ENCODE measurements at places on chromosomes 13 and 19.

- DNase-seq, result no peak
Measured at GRCh38 chr13:41835871-41836270, 125.0 kb downstream of the VWA8 start.

DNA sequence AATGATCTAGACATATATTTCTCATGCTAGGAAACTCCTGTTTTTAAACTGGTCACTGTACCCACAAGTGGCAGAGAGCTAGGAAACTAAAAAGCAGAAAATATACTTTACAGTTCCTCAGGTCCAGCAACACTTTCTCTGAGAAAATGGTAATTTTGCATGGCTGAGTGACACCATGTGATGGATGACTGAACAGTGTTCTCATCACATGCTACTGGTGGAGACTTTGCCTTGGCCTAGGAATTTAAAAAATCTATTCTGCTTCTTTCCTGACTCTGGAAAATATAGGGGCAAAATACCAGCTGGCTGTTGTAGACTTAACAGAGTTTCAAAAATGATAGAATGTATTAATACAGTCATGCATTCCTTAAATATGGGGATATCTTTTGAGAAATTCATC, 50.0 kb downstream of the LATS2 start:
- no peak for DNase-seq

- DNase-seq, result no peak
Measured at GRCh38 chr13:98838776-98839175, 86.3 kb upstream of the SLC15A1 start.

- no peak for DNase-seq
Measured at GRCh38 chr19:57473646-57474045, 3.7 kb downstream of the ZNF772 start.

DNA sequence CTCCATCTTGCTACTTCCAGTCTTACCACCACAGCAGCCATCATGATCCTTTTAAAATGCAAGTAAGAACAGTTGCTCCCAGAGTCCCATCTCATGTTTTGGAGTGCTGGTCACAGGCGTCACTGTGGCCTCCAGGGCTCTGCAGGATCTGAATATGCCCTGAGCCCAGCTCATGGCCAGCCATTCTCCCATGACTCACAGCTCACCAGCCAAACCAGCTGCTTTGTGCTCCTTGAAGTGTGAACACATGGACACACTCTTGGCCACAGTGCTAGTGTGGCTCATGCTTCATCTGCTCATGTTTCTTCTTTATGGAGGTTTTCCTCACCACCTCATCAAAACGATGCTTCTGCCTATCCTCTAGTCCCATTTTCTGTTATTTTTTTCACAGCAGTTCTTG, 466.5 kb downstream of the UQCRFS1 start:
- DNase-seq, result no peak

GRCh38 chr13:98206946-98207345, 29.9 kb upstream of the RNF113B start:
- DNase-seq, result no peak

DNA sequence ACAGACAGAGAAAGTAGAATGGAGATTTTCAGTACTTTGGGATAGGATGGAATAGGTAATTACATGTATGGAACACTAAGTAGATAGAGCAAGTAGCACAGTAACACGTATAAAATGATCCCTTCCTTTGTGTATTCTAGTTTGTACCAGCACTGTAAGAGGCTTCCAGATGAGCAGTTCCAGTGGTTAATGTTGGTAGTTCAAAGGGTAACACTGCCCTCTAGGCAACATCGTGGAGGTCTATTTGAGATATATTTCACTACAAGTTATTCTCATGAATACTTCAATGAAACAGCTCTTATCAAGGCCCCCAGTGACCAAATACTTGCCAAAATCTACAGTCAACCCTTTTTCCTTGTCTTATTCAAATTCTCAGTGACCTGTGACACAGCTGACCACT, 13.5 kb upstream of the ZNF563 start:
- DNase-seq, result no peak

GRCh38 chr19:480016-480855, 16.1 kb upstream of the MADCAM1 start:
- DNase-seq, result no peak

DNA sequence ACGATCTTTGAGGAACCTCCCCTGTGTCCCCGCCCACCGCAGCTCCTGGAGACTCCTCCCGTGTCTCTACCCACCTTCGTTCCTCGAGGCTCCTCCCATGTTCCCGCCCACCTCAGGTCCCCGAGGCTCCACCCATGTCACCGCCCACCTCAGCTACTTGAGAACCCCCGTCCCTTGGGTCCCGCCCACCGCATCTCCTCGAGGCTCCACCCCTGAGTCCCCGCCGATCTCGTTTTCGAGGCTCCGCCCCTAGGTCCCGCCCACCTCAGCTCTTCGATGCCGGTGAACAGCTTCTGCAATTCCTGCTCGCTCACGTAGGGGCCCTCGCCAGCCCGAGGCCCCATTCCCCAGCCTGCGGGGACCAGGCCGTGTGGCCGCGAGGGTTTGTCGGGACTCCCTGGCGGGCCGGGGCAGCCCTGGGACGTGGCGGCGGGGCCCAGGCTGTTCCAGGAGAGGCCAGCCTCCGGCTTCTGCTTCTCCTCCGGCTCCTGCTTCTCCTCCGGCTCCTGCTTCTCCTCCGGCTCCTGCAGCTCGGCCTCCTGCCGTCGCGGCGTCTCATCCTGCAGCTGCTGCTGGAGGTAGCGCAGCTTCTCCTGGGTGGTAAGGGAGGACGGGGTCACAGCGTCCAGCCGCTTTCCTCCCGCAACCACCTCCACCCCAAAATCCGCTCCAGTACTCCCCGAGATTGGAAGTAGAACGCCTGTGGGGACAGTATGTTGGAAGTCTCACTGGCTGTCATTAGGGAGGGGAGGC, 16.7 kb downstream of the TSKS start:
- peak; percentile 82 for DNase-seq

GRCh38 chr13:97809576-97809975, 143.9 kb upstream of the IPO5 start:
- DNase-seq, result no peak

DNA sequence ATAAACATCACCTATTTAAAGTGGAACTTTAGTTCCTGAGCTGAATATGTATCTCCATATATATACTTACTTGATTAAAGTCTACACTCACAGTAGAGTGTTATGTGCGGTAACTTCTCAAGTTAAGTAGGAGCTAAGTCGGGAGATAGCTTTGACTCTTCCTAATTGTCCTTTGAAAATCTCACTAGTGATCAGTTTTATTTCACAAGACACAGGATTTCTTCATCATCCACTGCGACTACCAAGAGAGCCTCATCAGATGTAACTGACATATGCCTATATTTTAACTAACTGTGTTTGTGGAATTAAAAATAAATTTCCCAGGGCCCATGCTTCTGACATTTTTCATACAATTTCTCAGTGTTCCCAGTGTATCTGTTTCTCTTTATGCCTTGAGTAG, 1664.0 kb downstream of the EFNB2 start:
- no peak for DNase-seq

- no peak for DNase-seq
Measured at GRCh38 chr13:77310579-77311279, 16.2 kb downstream of the MYCBP2 start.

GRCh38 chr13:106530171-106530851, 5.2 kb downstream of the EFNB2 start:
- DNase-seq, result peak; percentile 54

GRCh38 chr19:38975214-38975860, at the start of gene FBXO17:
FBXO17 (minus strand) TSS chr19:38975742; CDS start chr19:38950319, 25,423 bp downstream.
- DNase-seq, result no peak

DNA sequence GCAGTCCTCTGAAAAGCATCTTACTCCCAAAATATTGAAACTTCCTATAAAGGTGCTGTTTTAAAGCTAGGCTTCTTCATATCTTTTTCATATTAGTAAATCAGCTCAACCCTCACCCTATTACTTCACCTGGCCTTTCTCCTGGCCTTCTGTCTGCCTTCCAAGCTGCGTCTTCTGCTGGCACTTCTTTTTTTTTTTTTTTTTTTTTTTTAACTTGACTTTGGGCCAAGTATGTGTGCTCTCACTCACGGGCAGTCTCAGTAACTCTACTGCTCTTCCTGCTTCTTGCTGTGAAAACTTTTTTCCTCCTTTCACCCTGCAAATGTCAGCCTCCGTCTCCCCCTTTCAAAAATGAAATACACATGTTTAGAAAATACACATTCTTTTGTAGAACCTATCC, 41.2 kb upstream of the KCTD4 start:
- DNase-seq, result no peak

- no peak for DNase-seq
Measured at GRCh38 chr19:35673121-35673804, 6.9 kb downstream of the UPK1A start.

DNA sequence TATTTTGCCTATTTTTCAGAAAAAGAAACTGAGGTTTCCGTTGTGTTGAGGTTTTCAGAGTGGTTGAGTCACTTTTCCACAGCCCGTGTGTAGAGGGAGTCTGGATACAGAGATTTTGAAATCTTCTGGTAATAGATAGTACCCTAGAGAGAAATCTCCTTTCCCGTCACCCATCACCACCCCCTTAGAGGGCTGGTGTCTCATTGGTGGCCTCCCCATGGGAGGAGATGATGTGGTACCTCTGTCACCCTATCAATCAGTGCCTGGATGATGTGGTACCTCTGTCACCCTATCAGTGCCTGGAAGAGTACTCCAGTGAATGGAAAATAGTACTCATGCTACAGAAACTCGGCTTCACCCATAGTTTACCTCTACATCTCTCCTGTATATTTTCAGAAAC, 42.2 kb upstream of the SERP2 start:
- no peak for DNase-seq

GRCh38 chr19:57465680-57466381, 8.9 kb upstream of the VN1R1 start:
- no peak for DNase-seq

DNA sequence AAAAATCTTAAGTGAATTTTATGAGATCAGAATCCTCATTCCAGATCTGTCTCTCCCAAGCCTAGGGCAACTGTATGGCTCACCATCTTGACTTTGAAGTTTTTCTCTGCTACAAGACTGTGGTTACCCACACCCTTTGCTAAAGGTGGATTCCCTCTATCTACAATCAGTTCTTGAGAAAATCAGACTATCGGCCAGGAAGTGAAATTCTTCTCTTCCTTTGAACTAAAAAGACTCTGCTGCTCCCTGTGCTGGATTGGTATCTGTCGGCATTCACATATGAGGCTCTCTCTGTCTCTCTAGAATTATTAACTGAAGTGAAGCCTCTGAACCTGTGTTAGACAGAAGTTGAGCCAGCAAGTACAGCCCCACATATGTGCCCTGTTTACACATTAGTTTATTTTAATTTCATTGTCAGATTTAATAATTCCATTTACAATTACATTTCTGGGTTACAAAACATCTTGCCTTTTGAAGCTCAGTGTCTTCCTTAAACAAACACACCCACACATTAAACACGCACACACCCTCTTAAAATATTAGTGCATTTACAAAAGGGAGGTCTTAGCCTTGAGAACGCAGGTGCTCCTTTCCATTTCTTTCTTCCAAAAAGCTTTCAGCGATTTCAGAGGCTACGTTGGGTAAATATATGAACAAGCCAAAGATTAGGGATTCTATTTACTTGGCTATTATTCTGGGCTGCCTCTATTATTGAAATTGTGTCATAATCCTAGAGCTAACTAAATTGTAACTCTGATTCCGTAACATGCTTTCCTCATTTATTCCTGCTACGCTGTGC, 145.7 kb downstream of the MIPEP start:
- DNase-seq, result no peak

DNA sequence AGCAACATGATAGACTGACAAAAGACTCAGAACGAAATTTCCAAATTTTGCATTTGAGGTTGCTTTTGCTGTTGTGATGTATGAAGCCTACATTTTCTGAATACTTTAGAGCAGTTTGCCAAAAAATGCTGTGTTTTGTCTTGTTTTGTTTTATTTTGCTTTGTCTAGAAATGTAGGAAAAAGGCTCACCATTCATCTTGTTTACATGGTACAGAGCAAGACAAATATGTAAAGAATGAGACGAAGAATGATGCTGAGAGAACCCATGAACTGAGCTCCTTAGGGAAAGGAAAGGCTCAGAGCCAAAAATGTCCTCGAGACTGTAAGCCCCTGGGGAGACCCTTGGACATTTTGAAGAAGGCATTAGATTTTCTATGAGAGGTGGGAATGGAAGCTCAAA, 6.8 kb upstream of the SPART start:
- no peak for DNase-seq

DNA sequence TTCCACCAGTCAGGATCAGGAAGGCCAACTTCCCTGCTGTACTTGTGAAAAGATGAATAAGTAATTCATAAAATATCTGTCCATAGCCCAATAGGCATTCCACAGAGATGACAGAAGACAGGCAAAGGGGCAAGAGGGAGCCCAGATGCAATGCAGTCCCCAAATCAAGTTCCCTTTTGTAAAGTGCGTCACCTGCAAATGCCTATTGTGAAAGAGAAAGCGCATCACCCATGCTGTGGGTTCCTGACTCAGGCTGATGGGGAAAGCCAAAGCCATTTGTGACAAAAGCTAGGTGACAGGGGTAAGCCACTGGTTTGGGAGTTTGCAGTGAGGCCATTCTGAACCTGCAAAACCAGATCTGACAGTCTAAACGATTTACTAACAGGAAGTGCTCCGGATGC, 157.5 kb upstream of the ZNF536 start:
- no peak for DNase-seq

GRCh38 chr19:54428323-54429175, 13.3 kb downstream of the TTYH1 start:
- no peak for DNase-seq

- no peak for DNase-seq
Measured at GRCh38 chr19:31340042-31341025, 8.9 kb downstream of the TSHZ3 start.

GRCh38 chr19:46849610-46850009, 1.0 kb downstream of the AP2S1 start:
- no peak for DNase-seq

- DNase-seq, result no peak
Measured at GRCh38 chr13:20860844-20861243, 41.7 kb downstream of the XPO4 start.

DNA sequence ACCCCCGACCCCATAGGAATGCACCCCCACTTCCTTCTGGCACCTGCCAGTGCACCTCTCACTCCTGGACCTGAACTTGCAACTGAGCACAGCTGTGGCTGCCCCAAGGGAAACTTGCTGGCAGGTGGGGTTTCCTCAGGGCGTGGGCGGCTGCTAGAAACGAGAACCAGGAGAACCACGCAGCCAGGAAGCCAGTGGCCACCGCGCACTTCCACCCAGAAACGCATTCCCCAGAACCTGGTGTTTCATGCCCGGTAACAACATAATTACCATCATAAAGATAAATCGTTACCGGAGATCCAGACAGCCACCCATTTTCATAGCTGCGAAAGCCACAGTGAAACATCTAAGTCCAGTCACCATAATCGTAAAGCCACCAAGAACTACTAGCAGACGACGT, 75.2 kb upstream of the C13orf46 start:
- no peak for DNase-seq

- no peak for DNase-seq
Measured at GRCh38 chr19:57708641-57709361, at the start of gene ZNF154. ZNF154 (minus strand) TSS chr19:57709204; CDS start chr19:57708971, 233 bp downstream.

DNA sequence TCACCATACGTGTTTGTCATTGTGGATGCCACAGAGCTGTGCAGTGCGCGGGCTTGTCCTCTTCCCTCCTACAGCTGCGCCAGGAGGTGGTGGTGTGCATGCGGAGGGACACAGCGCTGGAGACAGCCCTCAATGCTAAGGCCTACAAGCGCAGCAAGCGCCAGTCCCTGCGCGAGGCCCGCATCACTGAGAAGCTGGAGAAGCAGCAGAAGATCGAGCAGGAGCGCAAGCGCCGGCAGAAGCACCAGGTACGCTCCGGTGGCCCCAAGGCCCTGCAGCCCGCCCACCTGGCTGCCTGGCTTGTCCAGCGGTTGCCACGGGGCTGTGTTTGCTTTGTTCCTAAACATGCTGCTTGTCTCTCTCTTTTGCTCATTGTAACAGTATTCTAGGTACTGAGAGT, 30.2 kb downstream of the SMARCA4 start:
- DNase-seq, result no peak

Data from NCI-H1048 (cell line).